Tibial artery (tissue), 4 donors: ENCODE measurements at places on chromosomes 7 and 10.

GRCh38 chr7:6338551-6339274, 66.3 kb upstream of the CYTH3 start:
- DNase-seq: no peak

- DNase-seq: peak; percentile 36
Observed at GRCh38 chr10:70925377-70926225, 37.2 kb upstream of the PCBD1 start.

DNA sequence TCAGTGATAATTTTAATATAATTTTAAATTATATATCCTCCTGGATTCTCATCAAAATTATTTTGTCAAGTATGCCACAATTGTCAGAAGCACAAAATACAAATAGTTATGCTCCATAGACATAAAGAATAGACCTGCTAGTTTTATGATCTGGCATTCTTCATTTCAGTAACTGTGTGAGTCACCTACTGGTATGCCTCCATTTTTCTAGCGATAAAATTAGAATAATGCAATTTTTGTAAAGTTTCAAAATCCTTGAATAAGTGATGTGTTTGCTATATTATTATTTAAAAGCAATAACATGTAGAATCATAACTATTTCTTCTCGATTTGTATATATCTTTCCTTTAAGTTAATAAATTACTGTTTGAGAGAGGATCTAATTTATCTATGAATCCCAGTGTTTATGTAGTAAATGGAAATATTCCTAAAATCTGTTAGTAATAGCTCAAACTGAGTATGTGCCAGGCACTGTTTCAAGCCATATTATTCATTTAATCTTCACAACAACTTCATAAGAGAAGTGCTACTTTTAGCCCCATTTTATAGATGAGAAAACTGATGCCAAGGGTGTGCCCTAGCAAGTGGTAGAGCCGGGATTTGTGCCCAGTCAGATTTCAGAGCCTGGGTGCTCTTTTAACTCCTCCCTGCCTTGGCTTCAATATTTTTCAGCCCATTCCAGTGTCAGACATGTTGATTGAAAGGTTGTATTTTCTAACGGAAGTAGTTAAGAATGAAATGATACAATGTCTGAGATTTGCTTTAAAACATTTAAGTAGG, 38.4 kb downstream of the NET1 start:
- DNase-seq: no peak

GRCh38 chr10:97121041-97121440, 64.7 kb downstream of the SLIT1 start:
- no peak for DNase-seq

GRCh38 chr7:46285878-46286277, 364.8 kb upstream of the IGFBP3 start:
- DNase-seq: no peak

DNA sequence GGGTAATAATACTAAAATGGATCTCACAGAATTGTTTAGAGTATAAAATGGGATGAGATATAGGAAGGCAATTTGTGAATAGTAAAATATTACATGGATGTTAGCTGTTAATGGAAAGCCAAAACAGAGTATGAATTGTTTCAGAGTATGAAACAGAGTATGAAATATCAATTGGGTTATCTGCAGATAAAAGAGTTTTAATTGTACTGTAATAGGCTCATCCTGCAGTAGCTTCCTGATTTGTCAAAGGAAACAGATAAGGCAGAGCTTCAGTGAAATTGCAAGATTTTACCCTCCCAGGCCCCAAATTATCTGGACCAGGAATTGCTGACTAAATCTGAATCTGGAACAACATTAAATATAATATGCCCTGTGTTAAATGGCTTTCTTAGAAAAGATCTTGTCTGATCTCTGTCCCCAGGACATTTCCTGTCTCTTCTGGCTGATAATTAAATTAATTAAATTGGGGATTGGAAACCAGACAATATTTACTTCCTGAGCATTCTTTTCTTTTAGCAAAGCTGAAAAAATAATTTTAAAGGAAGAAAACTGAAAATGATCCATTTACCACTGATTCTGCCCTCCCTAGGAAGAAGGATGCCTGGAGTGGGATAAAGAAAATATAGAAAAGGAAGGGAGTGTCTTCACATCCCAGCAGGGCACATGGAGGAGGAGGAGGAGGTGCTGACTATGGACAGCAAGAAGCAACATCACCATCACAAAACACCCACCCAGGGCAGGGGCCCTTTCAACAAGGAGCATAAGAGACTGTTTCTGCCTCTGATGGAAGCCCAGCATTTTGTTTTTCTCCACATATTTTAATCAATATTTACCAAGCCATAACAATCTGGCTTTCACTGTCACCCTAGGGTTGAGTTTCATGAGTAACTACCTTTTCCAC, 18.5 kb downstream of the PTN start:
- no peak for DNase-seq

GRCh38 chr7:69781412-69781846, 183.2 kb downstream of the AUTS2 start:
- no peak for DNase-seq

DNA sequence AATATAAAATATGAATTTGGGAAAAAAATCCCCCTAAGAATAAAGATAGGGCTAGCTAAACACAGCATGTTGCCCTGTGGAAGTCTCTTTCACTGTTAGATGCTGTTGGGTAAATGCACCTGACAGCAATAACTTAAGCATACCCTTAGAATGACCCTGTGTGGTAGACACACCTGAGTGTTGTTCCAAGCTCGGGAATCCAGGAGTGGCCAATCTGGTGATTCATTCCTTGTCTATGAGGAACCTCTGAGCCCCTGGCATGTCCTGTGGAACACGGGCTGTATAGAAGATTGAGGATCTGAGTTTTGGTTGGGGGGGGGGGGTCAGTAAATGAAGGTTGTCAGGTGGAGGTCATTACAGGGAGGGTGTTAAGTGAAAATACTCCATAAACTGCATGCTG, 730.0 kb upstream of the IGFBP3 start:
- no peak for DNase-seq

- DNase-seq: no peak
Observed at GRCh38 chr7:31883761-31884164, 186.4 kb downstream of the PDE1C start.

DNA sequence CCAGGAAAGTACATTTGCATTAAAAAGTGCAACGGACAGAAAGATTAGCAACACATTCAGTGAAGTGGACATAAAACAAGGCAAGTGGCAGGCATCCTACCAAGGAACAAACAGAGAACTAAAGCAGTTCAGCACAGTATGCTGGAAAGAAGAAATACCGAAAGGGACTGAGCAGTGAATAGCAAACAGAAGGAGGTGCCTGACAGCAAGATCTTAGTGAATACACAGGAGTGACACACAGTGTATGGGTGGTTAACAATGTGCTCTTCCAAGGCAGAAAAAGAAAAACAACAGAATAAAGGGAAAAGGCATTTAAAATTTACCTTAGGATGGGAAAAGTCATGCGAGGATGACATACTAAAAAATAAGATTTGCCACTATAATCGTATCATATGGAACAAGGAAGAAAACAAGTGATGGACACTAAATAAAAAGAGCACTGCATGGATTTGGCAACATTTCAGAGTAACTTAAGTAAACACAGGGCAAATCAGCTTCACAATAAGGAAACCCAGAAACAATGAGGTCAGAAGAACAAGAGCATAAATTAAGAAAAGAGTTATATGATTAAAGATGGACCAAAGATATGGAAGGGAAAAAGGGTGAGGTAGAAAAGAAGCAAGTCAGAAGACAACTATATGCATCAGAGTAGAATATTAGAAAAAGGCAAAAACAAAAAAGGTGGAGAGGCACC, 29.5 kb downstream of the MEST start:
- no peak for DNase-seq

- no peak for DNase-seq
Observed at GRCh38 chr10:1589257-1589656, 148.1 kb downstream of the ADARB2 start.

DNA sequence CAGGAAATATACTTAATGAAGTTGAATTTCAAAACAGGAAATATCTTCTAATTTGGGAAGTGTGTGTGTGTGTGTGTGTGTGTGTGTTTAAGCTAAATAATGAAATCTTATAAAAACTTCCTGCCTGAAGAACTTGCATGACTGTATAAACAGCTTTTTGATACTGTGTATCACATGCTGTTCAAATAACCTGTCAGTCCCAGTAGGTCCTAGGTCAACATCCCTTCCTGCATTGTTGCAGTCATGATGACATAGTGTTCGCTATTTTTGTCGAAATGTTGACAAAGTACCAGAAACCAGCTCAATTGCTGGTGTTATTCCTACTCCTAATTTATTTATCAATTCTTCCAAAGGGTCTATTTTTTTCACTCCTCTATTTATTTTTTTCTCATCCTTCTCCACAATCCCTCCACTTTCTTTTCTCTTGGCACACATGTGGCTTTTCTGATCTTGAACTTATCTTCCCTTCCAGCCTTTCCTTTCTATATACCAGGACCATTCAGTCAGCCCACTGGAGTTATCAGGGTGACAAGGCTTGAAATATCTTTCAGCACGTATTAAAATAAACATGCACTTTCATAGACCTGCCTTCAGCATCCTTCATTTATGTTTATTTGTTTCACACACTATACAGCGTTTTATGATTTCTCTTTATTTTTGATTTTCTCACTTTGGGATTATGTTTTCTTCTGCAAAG, 115.8 kb downstream of the PLXDC2 start:
- DNase-seq: no peak

- DNase-seq: no peak
Observed at GRCh38 chr10:9792181-9792580, 1225.5 kb upstream of the CELF2 start.

DNA sequence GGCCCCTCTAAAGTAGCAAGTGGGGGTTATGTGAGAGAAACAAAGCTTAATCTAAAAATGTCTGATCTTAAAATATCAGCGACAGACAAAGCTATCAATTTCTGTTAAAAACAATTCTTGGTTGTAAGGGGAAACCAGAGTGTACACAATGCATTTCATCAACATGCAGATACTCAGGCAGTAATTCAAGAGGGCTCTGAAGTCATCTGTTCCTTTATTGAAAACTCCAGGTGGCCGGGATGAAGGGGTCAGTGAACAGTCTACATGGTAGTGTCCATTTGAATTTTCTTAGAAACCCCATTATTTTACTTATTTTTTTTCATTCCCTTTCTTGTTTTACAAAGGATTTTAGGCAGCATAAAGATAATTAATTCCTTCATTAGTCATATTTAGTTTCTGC, 36.7 kb upstream of the BTBD16 start:
- DNase-seq: no peak

DNA sequence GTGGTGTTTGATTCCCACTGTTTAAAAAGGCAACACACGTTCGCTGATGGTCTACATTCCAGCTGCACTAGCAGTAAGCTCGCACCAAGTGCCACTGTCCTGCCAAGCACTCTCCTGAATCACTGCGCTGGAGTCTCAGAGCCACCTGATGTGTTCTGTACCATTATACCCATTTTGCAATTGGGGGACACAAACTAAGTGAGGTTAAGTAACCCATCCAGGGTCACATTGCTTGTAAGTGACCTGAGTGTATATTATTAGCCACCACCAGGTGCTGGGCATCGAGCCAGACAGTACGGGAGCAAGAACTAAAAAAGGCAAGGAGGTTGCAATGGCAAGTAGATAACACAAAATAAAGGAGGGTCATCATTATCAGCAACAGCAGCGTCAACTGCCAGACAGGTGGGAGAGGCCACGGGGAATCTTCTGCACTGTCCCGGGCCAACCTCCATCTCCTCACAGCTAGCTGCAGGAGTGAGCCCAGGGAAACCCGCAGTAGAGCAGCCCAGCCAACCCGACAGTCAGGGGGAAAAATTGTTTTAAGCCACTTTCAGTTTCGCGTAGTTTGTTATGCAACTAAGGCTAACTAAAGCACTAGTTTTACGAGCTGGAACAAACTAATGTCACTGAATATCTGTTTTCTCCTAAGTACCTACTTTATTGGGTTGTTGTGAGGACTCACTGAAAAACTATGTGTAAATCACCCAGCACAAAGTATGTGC, 712 bp upstream of the CPVL start:
- no peak for DNase-seq

DNA sequence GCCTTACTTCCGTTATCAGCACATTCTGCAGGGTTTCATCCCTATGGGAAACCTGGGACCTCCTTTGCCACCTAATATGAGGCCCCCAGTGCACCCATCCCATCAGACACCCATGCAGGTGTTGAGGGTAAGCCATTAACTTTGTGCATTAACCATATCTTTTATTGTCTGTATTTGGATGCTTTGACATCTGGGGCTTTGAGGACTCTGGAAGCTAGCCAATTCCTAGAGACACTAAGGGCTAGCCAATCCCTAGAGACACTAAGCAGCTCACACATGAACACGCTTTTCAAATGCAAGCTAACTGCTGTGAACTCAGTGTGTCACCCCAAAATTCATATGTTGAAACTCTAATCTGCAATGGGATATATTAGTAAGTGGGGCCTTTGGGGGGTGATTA, 272.5 kb upstream of the COBL start:
- no peak for DNase-seq

DNA sequence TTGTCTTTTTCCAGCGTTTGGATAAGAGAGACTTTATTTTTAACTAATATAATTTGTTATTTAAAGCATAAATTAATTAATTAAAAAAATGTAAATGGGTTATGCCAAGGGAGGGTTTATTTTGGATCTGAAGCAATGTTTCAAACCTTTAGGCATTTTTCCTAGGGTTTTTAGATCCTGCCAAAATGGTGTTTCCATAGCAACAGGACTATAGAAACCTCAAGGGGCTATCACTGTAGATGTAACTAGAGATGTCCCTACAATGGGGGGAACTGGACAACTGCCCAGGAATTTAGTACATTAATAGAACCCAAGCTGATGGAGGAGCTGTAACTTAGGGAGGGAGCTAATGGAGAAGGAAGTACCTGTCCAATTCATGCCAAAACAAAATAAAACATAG, 57.3 kb downstream of the SLC39A12 start:
- no peak for DNase-seq

DNA sequence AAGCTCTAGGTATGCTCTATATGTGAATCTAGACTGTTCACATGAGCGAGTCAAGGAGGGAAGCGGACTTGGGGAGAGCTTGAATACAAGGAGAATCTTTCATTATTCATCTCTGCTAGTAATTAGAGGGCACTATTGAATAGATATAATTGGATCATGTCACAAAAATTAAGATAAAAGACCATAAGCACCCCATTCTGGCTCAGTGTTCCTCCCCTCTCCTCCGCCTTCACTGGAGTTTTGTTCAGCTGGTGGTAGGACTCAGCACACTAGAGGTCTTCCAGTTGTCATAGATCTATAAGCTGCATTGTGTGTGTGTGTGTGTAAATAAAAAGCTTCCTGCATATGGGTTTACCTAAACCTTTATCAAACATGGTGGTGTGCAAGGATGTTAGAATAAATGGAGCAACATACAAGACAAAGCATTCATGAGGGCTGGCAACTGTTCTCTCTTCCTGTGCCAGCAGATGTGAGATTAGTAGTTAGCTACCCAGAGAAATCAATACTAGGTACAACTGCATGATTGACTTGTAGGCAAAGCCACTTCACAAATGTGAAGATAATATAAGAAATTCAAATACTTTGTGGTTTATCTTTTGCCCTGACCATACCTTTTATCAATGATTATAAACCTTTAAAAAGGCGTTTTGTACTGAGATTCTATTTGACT, 142.6 kb downstream of the CREB5 start:
- DNase-seq: no peak
